ENCODE measurements at places on chromosomes 1 and 21.

- peak; percentile 75 for DNase-seq
Observed at GRCh38 chr1:201845331-201846083, 16.6 kb downstream of the IPO9 start.

DNA sequence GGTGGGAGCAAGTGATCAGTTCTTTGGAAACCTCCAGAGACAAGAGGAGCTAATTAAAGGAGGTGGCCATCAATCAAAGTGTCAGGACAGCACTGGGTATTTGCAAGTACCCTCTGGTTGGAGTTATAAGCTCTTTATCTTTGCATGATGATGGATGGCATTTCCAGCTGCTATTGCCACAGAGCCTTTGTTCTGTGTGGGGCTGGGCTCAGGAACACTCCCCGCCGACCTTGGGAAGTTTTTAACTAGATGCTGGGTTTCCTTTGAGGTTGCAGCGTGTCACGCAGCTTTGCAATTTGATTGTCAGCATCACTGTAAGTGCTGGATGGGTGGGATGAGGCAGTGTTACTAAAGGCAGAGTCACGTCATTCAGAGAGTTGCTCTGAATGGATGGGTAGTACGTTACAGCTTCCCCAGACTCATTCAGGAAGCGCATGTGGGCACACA, 68.9 kb downstream of the CNIH3 start:
- peak; percentile 40 for DNase-seq

GRCh38 chr1:154406886-154407197, 1.7 kb downstream of the IL6R start:
- DNase-seq: no peak

DNA sequence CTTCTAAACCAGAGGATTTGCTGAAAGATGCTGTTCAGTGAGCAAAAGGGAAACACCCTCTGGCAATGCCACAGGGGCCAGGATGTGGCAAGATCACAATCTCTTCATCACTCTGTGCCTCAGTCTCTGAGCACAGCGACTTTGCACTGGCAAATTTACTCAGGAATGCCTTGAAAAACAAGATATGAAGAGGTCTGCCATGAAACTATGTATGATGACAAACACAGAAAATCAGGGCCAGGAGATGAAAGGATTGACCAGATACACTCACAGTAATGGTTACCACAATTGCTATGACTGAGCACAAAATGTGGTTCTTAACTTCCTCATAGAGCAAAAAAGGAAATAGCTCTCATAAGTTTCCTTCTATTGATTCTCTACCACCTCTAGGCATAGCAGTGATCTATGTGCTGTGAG, 5.8 kb downstream of the TTC13 start:
- DNase-seq: peak; percentile 46

GRCh38 chr1:5910276-5910620, 82.0 kb downstream of the NPHP4 start:
- no peak for DNase-seq

DNA sequence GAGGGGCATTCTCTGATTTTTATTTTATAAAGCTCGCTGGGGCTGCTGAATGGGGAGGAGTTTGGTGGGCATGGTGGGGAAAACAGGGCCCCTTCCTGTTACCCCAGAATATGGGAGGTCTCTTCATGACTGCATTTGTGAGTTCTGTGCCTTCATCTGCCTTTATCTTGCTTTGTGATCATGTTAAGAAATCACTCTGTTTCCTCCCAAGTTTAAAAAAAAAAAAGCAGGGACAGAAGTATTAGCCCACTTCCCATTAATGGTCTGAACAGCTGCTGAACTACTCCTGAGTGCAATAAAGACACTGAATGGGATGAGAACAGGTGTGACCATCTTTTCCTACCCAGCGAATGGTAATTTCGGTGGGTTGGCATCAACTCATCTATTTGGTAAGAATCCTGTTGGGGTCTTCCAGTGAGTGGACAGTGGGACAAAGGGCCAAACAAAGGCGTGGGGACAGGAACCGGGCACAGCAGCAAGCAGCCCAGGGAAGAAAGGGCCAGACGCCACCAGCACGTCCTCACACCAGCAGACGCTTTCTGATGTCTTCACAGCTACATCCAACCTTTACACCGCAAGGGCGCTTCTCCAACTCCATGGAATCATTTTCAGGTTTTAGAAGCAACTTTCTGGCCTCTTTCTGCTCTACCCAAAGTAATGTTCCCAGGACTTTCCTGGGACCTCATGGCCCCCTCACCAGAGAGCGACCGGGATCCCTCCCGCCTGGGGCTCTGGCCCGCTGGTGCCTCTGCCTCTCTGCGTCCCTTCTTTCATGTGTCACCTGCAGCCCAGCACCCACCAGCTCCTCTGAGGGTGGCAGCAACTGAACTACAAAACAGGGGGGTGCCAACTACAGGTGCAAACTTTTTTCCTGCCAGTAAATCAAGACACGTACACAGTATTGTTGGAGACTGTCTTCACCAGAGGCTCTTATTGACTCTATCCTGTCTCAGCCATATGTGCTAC, 160.2 kb downstream of the ADSS2 start:
- no peak for DNase-seq

DNA sequence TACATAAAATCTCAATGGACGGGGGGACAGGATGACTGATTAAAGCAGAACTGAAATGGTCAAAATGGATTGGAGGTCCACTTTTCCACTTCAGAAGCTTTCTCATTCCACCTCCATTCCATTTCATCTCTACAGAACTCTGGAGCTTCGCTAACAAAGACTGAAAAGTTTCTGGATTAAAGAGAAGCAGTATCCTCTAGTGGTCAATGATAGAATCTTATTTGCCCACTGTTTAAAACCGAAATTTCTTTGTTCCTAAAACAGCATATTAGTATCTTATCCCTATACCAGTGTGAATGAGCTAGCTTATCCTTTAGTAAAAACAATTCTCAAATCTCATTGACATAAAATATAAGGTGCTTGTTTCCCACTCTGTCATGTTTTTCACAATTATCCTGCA, 890.6 kb downstream of the KCNT2 start:
- peak; percentile 62 for DNase-seq

- no peak for DNase-seq
Observed at GRCh38 chr1:242534753-242535152, 10.3 kb upstream of the PLD5 start.

DNA sequence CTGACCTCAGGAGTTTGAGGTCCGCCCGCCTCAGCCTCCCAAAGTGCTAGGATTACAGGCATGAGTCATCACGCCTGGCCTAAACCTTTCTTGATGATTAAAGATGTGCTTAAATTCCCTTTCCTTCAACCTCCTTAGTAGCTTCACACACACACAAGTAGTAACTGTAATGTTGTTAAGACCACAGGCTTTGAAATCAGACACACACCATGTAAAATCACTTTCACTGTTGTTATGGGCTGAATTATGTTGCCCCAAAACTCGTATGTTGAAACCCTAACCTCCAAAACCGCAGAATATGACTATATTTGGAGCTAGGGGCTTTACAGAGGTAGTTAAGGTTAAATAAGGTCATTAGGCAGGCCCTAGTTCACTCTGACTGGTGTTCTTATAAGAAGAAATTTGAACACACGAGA, 180.2 kb downstream of the NR5A2 start:
- peak; percentile 73 for DNase-seq

DNA sequence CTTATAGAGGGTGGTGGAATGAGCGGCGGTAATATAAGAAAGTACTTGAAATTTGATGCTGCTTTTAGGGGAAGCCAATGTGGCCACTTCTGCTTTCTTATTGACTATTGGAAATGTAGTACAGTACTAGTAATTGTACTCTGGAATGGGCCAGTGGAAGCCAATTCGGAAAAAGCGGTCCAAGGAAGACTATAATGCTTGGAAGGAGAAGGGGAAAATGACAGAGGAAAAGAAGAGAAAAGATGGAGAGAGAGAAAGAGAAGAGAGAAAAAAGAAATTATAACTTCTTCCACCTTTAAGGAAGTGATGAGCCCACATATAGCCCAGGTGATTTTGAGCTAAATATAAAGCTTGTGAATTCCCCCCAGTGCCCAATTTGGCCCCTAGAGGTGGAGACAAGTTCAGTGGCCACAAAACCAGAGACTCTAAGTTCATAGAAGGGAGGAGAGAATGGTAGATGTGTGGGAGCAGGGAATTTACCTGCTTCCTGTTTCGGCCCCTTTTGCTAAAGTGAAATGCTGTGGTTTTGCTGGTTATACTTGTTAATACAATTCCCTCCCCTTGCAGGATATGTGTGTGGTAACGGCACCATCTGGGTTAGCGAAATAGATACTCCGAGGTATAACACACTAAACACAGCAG, 35.7 kb upstream of the DUSP10 start:
- DNase-seq: no peak

GRCh38 chr1:211260141-211261107, 1.3 kb downstream of the RCOR3 start:
- DNase-seq: peak; percentile 72

DNA sequence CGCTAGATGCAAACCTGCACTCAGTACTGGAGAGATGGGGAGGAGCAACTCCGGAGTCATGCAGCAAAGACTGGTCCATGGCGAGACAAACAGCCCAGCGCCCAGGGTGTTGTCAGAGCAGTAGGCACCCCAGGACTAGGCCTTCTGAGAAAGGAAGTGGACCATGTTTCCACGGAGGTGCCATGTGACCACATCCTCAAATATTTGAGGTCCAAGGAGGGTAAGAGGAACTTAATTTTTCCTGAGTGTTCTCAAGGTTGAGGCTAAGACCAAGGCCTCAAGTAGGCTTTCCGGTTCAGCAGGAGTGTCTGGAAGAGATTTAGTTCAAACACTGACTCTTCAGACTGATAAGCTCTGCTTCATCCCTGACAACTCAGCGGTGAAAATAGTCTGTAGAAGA, 186.2 kb downstream of the RHOU start:
- DNase-seq: no peak

DNA sequence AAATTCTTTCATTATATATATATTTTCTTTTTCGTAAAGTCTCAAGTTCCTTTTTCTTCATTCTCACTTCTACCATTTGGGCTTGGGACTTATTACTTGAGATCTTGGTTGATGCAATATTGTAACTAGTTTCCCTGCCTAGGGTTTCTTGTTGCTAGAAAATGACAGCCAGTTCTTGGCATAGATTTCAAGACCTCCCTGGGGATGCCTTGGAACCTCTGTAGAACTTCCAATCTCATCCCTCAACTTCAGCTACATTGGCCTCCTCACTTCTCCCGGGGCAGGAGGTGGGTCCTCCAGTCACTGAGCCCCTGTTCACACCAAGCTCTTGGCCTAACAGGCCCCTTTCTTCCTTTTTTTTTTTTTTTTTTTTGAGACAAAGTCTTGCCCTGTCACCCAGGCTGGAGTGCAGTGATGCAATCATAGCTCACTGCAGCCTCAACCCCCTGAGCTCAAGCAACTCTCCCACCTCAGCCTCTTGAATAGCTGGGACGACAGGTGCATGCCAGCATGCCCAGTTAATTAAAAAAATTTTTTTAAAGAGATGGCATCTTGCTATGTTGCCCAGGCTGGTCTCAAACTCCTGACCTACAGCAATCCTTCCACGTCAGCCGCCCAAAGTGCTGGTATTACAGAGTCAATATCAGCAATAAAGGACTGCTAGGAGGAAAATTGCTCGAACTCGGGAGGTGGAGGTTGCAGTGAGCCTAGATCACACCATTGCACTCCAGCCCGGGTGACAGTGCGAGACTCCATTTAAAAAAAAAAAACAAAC, 33.1 kb downstream of the MAP3K7CL start:
- no peak for DNase-seq

GRCh38 chr21:32448803-32449594, 36.5 kb downstream of the EVA1C start:
- peak; percentile 54 for DNase-seq

- no peak for DNase-seq
Observed at GRCh38 chr1:174680101-174680500, 232.3 kb downstream of the GPR52 start.

- DNase-seq: no peak
Observed at GRCh38 chr1:230701895-230702768, 11.8 kb downstream of the AGT start.

GRCh38 chr1:108852221-108852975, 4.5 kb downstream of the AKNAD1 start:
- no peak for DNase-seq

DNA sequence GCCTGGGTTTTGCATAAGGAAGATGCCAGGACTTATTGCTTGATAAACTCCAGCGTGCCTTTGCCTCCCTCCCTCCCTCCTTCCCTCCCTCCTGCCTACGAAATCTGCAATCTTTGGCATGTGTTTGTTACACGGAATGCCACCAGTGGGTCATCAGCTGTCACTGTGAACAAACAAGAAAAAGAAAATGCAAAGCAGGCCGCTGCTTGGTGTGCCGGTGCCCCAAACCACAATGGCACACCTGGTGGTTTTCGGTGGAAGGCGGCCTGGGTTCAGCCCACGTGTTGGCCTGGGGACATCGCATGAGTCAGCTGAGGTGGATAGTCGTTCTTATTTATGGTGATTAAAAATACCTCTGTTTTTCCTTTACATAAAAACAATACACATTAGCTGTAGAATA, 16.3 kb upstream of the IFNLR1 start:
- DNase-seq: no peak

- no peak for DNase-seq
Observed at GRCh38 chr1:205832326-205832751, 17.6 kb downstream of the PM20D1 start.

DNA sequence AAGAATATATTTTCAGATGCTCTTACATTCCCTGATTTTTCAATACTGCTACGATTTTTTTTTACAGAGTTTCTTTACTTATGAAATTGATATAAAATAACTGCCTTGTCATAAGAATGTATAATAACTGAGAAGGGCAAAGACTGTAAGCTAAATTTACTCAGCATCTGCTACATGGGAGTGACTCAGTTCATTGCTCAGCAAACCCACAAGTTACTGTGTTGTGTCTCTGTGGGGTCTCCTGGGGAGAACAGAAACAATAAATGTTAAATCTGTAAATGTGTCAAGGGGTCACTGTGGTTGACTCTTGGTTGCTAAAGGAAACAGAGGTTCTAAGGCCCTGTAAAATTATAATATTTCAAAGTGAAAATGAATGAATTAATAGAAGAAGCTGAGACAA, 210.3 kb upstream of the CACYBP start:
- peak; percentile 93 for DNase-seq

DNA sequence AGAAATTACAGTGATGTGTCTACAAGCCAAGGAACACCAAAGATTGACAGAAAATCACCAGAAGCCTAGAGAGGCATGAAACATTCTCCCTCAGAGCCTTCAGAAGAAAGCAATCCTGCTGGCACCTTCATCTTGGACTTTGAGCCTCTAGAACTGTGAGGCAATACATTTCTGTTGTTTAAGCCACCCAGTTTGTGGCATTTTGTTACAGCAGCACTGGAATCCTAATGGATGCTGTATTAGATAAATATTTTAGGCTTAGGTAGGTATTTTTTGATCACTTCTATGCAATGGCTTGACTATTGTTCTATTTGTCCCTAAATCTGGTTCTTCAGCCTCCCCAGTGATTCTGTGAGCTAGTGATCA, 453.1 kb downstream of the LTN1 start:
- no peak for DNase-seq

GRCh38 chr1:75615613-75616435, 4.9 kb upstream of the SLC44A5 start:
- peak; percentile 46 for DNase-seq

- DNase-seq: peak; percentile 73
Observed at GRCh38 chr1:214857716-214858115, 224.8 kb upstream of the KCNK2 start.

- no peak for DNase-seq
Observed at GRCh38 chr1:233193741-233194140, 101.8 kb downstream of the PCNX2 start.
